ENCODE measurements at places on chromosomes 11 and 22.
A peak's percentile ranks its signal among the peaks of the same experiment; 100 is the strongest.

GRCh38 chr22:50620593-50621355, 7.2 kb downstream of the ARSA start:
- DNase-seq, result peak; percentile 86

DNA sequence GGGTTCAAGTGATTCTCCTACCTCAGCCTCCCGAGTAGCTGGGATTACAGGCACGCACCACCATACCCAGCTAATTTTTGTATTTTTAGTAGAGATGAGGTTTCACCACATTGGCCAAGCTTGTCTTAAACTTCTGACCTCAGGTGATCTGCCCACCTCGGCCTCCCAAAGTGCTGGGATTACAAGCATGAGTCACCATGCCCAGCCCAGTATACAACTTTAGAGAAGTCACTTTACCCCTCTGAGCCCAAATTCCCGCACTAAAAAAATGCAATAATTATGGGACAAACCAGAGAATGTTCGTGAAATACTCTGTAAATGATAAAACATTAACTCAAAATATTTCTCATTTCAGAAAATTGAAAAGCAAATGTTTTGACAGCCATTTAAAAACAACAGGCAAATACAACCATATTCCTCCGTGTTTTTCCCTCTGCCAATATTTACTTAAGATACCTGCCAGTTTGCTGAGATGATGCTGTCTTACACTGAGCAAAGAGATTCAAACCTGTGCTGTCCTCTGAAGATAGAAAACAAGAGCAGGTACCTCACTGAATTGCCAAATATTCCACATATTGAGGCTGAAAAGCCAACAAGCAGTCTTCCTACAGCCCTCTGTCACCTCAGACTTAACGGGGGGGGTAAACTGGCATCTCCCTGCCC, 9.6 kb downstream of the PLEKHA7 start:
- DNase-seq, result no peak

- no peak for DNase-seq
These were observed 9.4 kb upstream of the SAMM50 start for GRCh38 chr22:43945632-43946383.

- DNase-seq, result no peak
These were observed 151.4 kb downstream of the MSANTD4 start for GRCh38 chr11:105870516-105871113.

DNA sequence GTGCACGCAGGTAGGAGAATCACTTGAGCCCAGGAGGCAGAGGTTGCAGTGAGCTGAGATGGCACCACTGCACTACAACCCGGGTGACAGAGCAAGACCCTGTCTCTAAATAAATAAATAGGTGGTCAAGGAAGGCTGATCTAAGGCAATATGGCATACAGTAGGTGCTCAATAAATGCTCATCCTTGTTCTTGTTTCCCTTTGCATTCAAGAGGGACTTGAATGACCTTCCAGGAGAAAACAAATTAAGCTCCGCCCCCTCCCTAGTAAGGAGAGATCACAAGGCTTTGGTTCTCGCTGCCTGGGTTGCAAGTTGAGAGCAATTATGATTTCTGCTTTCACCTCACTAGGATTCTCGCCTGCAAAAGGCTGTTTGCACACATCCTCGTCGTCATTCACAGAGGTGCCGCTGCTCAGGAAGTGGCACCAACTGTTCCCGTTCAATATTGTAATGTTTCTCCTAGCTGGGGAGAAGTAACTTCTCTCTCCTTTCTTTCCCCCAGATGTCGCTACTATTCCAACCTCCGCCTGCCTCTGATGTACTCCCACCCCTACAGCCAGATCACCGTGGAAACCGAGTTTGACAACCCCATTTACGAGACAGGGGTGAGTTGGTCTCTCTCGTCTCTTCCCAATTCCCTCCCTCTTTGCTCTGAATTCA, 51.8 kb upstream of the ASPHD2 start:
- DNase-seq, result no peak

DNA sequence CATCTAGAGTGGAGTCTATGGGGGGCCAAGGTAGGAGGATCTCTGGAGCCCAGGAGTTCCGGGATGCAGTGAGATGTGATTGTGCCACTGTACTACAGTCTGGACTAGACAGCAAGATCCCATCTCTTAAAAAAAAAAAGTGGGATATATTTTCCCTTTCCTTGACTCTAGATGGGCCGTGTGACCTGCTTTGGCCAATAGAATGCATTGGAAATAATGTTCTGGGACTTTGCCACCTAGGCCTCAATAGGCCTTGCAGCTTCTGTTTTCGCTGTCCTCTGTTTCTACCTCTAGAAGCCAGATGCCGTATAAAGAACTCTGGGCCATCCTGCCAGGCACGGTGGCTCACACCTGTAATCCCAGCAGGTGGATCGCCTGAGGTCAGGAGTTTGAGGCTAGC, 3.6 kb downstream of the C11orf86 start:
- DNase-seq, result no peak

GRCh38 chr11:74701351-74701750, 29.9 kb downstream of the CHRDL2 start:
- no peak for DNase-seq

- DNase-seq, result no peak
These were observed 15.6 kb downstream of the ARFGAP3 start for GRCh38 chr22:42841444-42841843.

DNA sequence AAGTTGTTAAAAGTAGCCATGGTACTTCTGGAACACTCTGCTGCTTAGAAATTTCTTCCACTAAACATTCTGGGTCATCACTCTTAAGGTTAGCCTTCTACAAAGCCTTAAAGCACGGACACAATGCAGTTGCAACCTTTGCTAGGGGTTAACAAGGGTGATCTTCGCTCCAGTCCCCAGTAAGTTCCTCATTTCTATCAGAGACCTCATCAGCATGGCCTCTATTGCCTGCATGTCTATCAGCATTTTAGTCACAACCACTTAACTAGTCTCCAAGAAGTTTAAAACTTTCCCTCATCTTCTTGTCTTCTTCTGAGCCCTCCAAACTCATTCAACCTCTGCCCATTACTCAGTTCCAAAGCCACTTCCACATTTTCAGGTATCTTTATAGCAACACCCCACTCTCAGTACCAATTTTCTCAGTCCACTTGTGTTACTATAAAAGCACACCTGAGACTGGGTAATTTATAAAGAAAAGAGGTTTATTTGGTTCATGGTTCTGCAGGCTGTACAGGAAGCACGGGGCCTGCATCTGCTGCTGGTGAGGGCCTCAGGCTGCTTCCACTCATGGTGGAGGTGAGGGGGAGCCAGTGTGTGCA, 48.7 kb upstream of the TH start:
- DNase-seq, result no peak

GRCh38 chr22:45686004-45686403, 14.4 kb downstream of the ATXN10 start:
- no peak for DNase-seq

DNA sequence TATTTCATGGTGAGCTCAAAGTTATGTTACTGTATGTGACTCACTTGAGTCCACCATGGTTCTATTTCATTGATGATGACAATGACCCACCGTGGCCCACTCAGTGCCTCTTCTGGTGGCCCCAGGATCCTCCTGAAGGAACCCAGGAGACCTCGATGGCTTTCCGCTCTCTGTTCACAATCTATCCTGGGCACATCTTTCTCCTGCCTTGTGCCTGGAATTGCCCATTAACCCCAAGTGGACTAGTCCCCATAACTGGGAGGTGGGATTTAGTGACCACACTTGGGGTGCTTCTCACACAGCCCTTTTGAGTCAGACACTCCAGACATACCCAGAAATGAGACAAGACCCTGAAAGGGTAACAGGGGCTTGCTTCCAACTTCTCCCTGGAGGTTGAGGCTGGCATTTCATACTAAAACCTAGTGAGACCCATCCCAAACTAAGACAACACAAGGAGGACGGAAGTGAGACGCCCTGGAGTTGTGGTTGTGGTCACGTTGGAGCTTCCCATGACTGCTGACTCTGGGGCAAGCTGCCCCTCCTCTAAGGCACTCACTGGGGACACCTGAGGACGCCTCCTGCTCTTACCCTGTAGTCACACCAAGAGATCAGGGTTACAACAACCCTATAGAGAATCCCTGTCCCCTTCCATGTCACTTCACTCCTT, 22.1 kb downstream of the IGLL5 start:
- DNase-seq, result no peak

DNA sequence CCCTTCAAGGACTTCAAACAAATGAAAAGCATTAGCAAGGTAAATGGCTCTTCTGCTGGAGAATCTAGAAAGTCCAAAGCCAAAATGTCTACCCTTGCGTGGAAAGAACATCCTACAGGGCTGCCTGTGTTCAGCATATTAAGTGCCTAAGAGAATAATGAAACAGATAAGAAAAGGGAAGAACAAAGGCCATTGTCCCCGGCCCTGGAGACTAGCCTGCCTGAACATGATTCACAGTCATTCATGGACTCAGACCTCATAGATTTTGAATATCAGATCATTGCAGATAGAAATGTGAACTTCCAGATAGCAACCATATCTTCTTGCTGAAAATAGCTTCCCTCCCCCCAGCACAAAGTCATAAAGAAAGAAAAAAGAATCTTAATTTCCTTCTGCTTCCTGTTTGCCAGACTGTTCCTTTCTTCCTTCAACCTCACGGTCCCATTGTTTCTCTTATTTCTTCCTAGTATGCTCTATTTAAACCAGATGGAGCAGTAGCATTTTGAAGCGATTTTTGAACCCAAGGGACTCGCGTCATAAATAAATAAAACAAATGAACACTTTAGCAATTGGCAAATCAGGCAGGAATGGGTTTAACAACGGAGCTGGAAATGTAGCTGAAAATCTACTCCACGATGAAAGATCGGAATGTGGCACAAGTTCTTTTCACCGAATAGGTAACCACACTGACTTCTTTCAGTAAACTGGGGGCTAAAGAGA, 408.2 kb upstream of the CCDC90B start:
- DNase-seq, result no peak

GRCh38 chr11:44034639-44035038, 13.1 kb upstream of the ACCSL start:
- no peak for DNase-seq

DNA sequence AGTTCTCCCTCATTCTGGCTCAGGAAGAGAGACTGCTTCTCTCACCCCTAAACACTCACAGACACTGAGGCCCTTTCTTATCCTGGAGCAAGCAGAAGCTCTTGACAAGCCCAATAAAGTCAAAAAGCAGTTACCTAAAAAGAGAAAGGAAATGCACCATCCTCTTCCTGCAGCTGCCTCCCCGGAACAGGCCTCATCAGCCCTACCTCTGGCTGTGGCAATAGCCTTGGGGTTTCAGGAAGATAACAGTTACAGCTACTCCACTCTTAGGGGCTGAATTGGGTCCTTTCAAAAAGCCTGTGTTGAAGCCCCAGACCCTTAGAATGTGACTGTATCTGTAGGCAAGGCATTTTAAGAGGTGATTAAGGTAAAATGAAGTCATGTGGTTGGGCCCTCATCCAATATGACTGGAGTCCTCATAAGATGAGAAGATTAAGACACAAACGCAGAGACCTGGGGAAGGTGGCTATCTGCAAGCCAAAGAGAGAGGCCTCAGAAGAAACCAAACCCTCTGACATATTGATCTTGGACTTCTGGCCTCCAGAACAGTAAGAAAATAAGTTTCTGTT, 3.5 kb upstream of the LGALS12 start:
- no peak for DNase-seq

- no peak for DNase-seq
These were observed 33.7 kb upstream of the IGSF9B start for GRCh38 chr11:133990501-133990900.

DNA sequence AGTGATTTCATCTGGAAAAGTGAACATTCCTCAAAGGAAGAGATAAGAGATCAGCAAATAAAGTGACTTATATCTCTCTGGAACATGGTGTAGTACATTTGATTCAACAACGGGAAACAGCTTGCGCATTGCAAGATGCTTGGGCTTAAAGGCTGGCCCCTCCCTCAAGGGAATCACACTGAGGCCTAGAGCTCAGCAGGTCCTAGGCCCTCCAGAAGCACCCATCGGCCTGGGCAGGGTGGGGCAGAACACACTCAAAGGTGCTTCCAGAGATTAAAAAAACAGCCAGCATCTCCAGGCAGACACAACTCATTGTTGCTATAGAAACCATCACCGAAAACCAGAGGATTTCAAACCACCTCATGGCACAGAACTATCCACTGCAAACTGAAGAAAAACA, 69.0 kb upstream of the ARFGAP3 start:
- no peak for DNase-seq

DNA sequence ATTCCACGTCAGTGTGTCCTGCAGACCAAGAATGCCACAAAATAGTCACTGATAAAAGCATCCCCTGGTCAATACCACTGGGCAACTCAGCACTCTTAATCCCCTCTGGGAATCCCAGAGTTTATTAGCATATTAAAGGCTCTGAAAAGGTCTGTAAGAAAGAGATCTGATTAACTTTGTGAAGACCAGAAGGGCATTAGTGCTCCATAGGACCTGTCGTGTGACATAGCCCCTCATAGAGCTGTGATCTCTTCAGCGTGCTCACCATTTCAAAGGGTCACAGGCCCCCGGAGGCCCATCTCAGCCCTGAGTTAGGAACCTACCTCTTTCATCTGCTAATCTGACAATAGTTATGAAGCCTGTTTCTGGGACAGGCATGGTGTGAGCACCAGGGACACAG, 299.2 kb downstream of the MN1 start:
- no peak for DNase-seq

DNA sequence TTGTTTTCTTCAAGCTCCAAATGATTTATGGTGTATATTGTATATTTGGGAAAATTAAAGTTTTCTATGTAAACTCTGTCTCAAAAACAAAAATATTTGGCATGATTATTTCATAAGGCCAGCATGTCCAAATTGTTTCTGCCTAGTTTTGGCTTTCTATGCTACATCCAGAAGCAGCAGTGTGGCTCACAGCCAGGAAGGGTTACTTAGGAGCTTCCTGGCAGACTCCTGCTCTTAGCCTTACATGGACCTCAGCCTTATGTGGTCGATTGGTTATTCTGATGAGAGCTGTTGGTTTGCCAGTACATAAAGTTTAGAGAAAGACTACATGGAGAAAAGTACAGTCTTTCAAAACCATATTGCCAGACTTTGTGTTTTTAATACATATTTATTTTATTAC, 297.7 kb upstream of the FAT3 start:
- DNase-seq, result no peak

DNA sequence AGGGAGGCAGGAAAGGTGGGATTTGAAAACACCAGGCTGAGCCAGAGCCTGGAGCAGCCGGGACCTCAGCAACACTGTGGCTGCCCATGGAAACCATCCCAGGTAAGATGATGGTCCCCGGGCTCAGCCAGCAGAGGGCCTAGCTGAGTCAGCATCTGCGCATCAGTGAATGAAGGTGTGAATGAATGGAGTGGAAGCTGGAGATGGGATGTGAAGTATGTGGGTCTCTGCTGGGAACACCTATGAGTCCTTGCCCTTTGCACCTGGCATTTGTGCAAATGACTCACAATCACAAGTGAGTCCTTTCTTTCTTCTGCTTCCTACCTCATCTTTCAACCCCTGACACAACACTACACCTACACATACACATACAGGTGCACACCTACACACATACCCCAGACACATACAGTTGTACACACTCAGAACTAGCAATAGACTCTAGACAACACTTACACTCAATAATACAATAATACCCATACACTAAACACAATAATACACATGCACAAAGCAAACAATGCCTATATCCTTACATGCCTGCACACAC, 62.8 kb upstream of the PRDM11 start:
- DNase-seq, result no peak
